Stimulated activated CD8-positive, alpha-beta memory T cell treated with anti-CD3 and anti-CD28 coated beads, Interleukin-4, amount 100 ng/mL, for 1 hour (primary cell): ENCODE measurements at places on chromosomes 11 and 22.

DNA sequence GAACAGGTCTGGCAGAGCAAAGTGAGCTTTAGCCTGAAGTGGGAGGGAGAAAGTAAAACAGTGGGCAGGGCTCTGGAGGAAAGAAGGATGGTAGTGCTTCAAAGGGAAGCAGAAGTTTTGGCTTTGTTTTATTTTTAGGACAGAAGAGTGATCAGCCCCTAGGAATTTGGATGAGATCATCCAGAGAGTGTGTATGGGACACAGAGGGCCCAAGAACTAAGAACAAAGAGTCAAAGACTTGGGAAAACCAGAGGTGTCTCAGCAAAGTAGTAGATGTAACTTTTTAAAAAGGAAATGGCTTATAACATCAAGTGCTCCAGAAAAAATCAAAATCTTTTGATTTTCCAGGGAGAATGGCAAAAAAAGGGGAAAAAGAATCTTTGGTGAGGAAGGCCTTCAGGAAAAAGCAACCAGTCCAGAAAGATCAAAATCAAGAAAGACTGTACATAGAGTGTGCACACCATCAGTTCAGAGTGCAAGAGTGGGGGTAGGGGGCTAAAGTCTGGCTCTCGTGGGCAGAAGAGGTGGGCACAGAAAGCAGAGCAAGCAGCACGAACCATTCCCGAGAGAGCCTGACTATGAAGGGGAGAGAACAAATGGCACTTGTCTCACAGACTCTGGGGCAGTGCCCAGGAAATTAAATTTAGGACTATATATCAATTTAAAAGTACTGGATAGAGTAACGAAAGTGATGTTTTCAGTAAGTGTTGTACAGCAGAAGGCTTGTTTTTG, 30.0 kb downstream of the MAPK1 start:
- no peak for DNase-seq

DNA sequence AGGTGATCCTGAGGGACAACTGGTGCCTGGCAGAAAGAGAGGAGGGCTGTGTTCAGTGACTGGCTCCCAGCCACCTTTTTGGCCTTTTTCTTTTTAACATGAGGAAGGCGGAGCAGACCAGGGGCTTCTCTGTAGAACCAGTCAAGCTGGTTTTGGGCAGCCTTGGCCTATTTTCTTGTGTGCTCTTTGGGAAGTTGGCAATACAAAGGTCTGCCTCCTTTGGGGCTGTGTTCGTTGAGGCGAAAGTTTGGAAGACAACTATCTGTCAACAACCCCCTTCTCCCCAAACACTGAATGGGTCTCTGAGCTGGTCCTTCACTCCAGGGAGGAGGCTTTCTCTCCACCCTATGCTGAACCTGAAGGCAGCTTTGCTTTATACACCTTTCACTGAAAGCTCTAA, 8.5 kb downstream of the MARK2 start:
- no peak for DNase-seq

- DNase-seq, result no peak
These were observed 154.4 kb downstream of the NAV2 start for GRCh38 chr11:19867064-19867463.

DNA sequence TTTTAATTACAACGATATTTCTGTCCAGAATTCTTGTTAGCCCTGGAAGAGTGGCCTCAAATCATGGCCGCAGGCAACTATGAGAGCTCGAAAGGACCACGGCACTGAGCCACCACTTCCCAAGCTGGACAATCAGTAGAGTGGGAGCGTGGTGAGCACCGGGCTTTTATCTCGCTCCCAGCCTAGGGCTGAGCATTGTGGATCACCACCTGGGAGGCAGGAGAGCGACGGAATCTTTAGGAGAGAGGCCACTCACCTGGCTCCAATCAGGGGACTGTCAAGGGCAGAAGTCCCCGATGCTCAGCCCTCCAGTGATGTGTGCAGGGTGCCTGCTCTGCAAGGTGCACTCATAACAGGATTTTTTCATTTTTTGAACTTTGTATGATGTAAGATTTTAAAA, 377.1 kb upstream of the B3GAT1 start:
- no peak for DNase-seq

DNA sequence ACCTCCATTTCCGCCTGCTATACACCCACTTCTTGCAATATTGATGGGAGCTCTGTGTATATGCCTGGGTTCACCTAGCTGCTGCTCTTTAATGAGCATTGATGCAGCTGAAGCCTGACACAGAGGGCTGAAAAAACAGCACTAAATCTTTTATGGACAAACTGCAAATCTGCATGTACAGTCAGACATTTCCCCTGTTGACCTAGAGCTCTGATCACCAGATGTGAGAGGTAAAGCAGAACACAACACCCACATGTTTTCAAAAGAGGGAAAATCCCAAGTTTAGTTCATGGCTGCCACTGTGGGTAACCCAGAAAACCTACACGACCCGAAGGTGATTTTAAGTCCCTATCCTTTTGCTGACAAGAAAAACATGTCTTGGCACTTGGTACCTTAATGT, 303.0 kb upstream of the PITPNB start:
- no peak for DNase-seq

DNA sequence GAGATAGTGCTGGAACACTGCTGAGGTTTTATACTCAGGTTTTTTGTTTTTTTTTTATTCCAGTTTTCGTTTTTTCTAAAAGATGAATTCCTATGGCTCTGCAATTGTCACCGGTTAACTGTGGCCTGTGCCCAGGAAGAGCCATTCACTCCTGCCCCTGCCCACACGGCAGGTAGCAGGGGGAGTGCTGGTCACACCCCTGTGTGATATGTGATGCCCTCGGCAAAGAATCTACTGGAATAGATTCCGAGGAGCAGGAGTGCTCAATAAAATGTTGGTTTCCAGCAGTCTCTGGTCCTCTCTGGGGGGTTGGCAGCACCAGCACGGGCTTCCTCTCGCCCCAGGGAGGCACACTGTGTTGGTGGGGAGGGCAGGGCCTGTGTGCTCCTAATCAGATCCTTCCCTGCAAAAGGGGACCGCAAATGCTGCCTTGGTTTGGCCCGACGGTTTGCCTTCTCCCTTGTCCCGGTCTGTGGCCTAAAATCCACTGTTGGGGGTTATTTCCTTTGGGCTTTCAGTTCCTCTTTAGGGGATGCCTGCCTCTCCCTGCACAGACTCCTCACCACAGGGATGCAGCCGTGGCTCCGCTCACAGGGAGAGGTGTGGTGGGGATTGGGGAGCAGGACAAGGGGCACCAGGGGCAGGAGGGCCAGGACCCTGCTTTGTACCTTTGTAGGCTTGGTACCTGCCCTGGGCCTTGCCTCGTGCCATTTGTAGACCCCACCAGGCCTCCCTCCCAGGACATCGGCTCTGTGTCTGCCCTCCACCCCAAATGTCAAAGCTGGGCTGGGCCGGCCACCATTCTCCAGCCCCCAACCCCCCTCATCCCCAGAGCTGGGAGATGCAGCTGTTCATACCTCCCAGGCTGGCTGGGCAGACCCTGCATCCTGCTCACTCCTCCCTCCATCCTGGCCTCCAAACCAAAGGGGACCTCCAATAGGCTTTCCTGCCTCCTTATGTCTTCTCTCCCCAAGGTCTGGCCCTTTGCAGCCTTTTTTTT, 13.5 kb downstream of the MCAT start:
- no peak for DNase-seq
